ENCODE measurements at places on chromosomes 12 and 14.

- no peak for DNase-seq
These were observed 249.7 kb downstream of the FOXG1 start for GRCh38 chr14:29016050-29016900.

- DNase-seq, result no peak
These were observed 120.7 kb downstream of the FOXN3 start for GRCh38 chr14:89296281-89296745.

GRCh38 chr14:94114589-94115057 lies 4.1 kb downstream of the IFI27 start:
- no peak for DNase-seq

DNA sequence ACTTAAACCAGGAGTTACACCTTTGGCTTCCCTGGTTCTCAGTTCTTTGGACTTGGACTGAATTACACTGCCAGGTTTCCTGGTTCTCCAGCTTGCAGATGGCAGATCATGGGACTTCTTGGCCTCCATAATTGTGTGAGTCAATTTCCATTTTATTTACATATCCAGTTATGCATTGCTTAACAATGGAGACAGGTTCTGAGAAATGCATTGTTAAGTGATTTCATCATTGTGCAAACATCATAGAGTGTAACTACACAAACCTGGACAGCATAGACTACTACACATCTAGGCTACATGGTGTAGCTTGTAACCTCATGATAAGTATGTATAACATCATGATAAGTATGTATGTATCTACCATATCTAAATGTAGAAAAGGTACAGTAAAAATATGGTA lies 276.1 kb upstream of the BTG1 start:
- no peak for DNase-seq

GRCh38 chr14:76271041-76271755 lies 104.7 kb upstream of the ESRRB start:
- no peak for DNase-seq

- DNase-seq, result no peak
These were observed 107.5 kb upstream of the FAR2 start for GRCh38 chr12:29041621-29042020.

DNA sequence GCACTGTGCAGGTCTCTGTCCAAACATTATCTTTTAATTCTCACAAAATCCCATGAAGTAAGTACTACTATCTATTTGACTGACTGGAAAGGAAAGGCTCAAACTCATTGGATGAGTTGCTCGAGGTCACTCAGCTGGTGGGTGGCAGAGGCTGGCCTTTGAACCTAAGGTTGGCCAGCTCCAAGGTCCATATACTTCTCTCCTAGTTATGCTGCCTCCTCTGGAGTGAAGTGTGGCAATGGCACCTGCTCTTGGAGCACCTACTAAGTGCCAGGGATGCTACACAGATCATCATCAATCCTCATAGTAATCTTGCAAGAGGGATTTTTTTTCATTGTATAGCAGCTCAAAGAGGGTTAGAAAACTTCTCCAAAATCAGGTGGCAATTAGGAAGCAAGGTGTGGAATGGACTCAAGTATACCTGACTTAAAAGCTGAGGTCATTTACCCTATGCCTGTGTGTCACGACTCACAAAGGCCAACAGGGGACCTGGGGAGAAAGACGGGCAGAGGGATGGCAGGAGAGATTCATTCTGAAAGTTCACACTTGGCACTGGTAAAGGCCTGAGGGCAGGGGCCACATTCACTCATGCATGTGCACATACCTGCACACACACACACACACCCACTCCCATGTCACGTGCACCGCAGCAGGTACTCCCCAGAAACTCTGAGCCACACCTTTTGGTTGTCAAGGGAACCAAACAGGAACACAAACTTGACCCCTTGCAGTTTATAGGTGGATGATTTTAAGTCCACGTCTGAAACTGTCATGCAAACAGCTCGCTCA lies 146.4 kb downstream of the FOXN3 start:
- DNase-seq, result no peak

- DNase-seq, result no peak
These were observed 42.5 kb upstream of the BCAT1 start for GRCh38 chr12:24991209-24992049.

DNA sequence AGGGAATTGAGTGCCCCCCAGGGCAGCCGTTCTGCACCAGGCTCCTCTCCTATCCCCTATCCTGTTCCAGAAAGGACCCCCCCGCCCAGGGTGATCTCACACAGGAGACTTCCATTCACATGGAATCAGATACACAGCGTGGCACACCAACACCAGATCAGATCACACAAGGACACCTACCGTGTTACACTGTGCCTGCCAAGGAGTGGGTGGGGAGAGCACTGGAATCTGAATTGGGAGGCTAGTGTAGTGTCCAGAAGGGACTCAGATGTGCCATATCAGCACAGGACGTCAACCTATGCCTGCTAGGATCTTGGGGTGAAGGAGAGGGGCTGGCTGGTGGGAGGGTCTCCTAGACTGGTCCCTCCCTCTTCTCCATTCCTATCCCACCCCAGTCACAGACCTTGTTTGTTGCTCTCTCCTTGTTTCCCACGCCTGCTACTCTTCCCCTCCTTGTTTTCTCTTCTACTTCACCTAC lies 2.3 kb downstream of the PTMS start:
- no peak for DNase-seq

- DNase-seq, result no peak
These were observed 17.0 kb downstream of the EAPP start for GRCh38 chr14:34522496-34522895.

DNA sequence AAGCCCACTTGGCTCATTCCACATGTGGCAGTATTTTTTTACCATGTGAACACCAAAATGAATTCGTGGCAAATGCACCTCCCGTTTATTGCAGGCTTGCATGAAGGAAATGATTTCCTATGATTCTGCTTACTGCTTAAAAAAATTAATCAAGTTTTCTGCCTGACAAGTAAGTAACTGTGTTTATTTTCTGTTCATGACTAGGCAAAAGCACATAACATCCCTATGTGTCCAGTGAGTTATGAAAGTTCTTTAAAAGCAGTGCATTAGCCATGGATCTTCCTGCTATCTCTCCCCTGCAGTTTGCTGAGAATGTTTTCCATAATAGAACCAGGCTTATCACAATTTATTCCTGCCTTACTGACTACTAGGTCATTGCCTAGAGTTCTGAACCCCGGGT lies 20.4 kb downstream of the GPR65 start:
- no peak for DNase-seq

DNA sequence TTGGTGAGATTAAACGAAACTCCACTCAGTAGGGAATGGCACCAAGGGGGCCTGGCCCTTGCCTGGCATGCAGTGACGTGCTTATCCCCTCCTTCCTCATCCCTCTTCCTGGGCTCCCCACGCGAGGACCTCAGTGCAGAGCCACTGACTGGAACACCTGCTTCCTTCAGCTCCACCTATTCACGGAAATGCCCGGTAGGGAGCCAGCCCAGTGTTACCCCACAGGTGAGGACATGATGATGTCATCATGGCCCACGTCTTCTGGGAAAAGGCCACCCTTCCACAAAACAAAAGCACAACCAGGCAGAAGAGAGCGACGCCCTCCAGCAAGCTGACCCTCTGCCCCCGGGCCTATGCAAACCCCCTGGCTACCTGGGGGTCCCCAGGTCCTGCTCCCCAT lies 42.1 kb downstream of the CCDC85C start:
- no peak for DNase-seq

DNA sequence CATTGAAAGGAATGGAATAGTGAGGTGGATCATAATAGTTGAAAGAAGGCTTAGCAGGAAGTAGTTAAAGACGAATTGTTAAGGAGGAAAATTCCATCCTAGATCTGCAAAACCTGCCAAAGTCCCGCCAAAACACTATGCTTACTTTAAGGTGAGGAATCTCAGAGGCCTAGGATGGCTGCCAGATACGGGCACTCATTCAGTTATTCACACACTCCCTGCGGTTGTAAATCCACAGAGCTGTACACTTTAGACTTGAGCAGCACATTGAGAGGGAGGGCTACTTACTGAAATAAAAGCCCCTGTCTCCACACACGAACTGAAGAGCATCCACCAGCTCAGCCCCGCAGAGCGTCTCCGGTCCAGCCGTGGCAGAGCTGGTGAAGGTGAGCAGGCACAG lies 5.0 kb downstream of the IGF1 start:
- DNase-seq, result no peak

DNA sequence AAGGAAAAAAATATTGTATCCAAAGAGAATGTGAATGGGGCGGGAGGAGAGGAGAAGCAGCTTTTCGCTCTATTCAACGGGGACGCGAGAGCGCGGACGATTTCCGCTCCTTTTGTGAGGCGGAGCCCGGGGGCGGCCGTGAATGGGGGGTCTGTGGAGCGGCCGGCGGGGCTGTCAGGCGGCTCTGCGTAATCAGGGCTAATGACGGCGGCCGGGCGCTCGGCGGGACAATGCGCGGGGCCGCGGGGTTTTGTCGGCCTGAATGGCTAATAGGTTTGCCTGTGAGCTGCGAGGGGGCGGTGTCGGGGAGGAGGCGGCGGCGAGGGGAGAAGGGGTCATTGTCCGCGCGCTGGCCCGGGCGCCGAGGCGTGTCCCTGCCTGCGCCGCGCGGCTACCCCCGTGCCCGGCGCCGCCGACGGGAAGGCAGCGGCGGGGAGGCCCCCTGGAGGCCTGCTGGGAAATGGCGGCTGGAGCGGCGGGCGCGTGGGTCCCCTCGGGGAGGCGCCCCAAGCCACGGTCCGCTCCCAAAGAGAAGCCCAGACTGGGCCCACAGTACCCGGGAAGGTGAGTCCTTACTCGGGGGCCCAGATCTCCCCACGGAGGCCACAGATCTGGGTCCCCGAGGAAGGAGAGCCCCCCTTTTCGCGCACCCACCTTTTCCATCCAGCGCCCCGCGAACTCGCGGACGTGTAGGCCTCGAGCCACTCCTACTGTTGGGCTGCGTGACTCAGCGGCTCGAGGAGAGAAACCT lies 6.0 kb downstream of the SIX6 start:
- DNase-seq, result no peak

DNA sequence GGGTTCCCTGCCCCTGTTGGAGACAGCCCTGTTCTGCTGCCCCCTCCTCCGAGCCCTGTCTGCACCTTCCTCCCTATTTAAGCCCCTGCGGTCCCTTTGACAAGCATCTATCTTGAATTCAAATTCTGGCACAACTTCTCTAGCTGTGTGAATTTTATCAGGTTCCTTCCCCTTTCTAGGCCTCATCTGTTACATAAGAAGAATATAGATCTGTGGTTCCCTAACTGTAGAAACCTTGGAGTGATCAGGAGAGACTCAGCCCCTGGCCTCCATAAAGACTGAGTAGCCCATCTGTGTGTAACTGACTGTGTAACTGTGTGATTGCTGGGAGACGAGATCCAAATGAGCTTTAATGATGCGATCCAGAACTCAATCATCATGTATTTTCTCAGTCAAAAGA lies 13.0 kb upstream of the RACGAP1 start:
- no peak for DNase-seq

DNA sequence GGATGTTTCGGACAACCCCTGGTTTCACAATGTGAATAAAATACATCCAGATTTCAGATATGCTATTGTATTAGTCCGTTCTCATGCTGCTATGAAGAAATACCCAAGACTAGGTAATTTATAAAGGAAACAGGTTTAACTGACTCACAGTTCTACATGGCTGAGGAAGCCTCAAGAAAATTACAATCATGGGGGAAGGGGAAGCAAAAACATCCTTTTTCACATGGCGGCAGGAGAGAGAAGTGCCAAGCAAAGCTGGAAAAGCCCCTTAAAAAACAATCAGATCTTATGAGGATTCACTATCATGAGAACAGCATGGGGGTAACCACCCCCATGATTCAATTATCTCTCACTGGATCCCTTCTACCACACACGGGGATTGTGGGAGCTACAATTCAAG lies 451.7 kb downstream of the MDGA2 start:
- DNase-seq, result no peak

DNA sequence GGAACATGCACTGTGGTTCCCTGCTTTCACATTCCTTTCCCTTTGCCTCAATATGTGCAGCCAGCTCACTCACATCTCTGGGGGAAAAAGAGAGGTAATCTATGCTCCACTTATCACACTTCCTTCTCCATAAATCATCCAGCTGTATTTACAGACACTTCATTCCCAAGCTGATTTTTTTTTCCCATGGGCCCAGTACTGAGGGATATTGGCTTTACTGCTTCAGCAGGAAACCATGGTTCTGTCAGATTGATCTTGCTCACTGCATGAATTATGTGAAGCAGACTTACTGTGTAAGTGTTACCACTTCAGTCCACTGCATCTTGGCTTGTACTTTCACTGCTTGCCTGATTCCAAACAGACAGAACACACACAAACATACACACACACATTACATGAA lies 555.6 kb downstream of the CCER1 start:
- DNase-seq, result no peak

DNA sequence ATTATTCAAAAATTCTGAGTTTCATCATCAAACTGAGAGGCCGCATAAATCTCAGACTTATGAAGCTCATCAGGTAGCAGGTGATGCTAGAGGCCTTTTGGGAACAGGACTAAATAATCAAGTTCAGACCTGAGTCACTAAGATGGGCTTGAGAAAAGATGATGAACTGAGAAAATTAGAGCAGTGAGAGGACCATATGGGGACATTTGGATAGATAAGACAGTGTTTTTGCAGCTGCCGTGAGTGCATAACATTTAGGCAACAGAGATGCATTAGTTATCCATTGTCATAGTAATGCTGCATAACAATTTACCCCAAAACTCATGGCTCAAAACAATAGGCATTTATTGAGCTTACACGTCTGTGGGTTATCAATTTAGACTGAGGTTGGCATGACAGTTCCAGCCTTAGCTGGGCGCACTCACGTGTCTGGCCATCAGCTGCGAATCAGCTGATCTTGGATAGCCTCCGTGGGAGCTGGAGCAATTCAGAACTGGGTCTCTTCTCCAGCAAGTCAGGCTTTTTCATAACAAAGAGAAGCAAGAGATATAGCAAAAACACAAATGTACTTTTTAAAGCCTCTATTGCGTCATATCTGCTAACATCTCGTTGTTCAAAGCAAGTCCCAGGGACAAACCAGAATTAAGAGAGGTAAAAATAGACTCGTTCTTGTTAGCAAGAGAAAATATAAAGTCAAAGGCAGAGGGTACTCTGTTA lies 72.8 kb downstream of the CAPZA3 start:
- DNase-seq, result no peak

DNA sequence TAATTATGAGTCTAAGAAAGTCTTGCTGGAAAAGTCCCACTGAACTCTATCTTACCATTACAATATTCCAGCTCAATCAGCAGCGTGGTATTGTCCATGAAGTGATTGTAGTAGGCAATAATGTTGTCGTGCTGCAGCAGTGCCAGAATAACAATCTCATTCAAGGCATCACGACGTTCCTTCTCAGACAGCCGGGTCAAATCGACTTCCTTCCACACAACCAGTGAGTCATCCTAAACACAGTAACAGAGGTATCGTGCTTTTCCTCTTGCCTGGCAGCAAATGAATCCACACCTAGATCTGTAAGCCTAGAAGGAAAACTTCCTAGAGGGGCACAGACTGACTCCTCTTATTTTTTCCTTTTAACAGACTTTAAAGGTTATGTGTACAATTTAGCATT lies 2.9 kb downstream of the NEK9 start:
- DNase-seq, result no peak

DNA sequence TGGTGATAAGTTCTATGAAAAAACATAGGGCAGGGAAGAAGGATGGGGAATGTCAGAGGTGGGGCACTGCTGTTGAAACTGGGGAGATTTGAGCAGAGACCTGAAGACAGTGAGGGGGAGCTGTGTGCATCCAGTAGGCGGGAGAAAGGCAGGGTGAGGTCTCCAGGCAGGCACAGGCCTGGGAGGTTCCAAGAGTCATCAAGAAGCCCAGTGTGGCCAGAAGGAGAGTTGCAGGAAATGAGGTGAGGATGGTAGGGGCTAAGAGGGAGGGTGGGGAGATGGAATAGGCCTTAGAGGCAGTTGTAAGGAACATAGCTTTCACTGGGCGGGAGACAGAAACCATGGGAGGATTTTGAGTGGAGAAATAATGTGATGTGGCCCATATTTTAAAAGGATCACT lies 341.8 kb downstream of the GLT1D1 start:
- DNase-seq, result no peak
